Spinal cord (tissue), 10 donors: ENCODE measurements at places on chromosomes 11 and 22. TPM values are rescaled to one million over a fixed set of nuclear protein-coding genes. Genes with fewer than 3 reads are reported as not detected.

Gene OLFML1
- total RNA-seq = 19.0 TPM

- H3K4me3 ChIP-seq = peak overlapping the region; percentile 77
- H3K27me3 ChIP-seq = no peaks in the 10 kb centered on the region
- H3K4me1 ChIP-seq = peaks cover 57% of the 10 kb centered on the region
Measured at GRCh38 chr11:44565953-44566949, 788 bp downstream of the CD82 start.

GRCh38 chr11:110095554-110095953 lies 2.4 kb downstream of the ZC3H12C start:
- no peak overlapping the region for H3K4me3 ChIP-seq
- no peaks in the 10 kb centered on the region for H3K36me3 ChIP-seq
- no peak for DNase-seq
- H3K4me1 ChIP-seq = peaks cover 10% of the 10 kb centered on the region

Gene OR5P2
- not detected for total RNA-seq

Gene PDHX
- 47.8 TPM for total RNA-seq

Gene GGT5
- total RNA-seq = 2.9 TPM

DNA sequence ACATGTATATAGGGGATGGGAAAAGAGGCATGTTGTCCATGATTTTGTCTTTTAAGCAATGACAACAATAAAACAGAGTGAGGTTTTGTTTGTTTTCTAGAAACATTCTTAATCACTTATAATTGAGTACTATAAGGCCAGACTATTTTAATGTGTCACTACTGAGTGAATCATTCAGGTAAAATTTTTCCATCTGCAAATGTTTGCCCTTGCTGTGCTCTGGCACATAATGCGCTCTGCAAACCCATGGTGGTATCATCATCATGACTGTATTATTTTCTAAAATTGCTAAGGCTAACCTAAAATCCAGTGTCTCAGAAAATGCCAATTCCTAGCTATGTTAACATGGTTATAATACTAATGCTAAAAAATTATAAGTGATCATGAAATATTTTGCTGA lies 261.2 kb downstream of the CADM1 start:
- H3K4me1 ChIP-seq = peaks cover 8% of the 10 kb centered on the region
- H3K27ac ChIP-seq = no peak overlapping the region
- no peaks in the 10 kb centered on the region for H3K27me3 ChIP-seq
- DNase-seq = no peak
- H3K36me3 ChIP-seq = no peaks in the 10 kb centered on the region

Gene MCHR1
- total RNA-seq = 5.0 TPM

GRCh38 chr22:20626811-20627210 lies 119.4 kb downstream of the MED15 start:
- H3K4me3 ChIP-seq = no peak overlapping the region
- no peaks in the 10 kb centered on the region for H3K27me3 ChIP-seq
- DNase-seq = no peak
- H3K4me1 ChIP-seq = no peaks in the 10 kb centered on the region
- no peaks in the 10 kb centered on the region for H3K36me3 ChIP-seq

Gene SULT4A1
- 15.7 TPM for total RNA-seq

DNA sequence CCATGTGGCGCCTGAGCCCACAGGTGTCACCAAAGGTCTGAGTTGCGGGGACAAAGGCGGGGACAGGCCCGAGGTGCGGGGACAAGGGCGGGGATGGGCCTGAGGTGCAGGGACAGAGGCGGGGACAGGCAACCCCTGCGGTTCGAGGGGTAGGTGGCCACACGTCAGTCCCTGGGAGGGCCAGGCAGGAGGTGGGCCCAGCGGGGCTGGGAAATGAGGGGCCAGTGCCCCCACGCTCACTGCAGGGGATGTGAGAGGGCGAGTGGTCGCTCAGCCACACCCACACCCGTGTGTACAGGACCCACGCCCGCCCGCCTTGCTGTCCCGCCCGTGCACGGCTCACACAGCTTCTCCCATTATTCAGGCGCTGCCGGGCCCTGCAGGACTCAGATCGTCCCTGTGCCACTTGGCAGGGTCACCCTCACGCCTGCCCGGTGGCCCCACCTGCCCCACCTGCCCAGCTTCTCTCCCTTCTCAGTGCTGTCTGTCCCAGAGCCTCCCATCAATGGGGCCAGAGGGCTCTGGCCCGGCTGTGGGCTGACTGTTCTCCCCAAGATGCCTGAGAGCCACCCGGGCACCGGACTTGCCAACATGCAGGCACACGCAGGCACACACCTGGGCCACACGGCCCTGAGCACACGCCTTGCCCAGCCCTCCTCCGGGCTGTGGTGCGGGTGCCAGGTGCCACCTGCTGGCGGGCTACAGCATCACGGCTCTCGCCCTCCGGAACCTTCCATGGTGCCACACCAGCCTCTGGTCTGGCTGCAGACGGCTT lies 14.2 kb upstream of the MUC6 start:
- H3K4me1 ChIP-seq = peaks cover 25% of the 10 kb centered on the region
- H3K27me3 ChIP-seq = no peaks in the 10 kb centered on the region
- H3K27ac ChIP-seq = no peak overlapping the region
- no peak overlapping the region for H3K4me3 ChIP-seq

Gene KCNQ1OT1
- total RNA-seq = 9.8 TPM

Gene OR6A2
- total RNA-seq = 0.89 TPM

DNA sequence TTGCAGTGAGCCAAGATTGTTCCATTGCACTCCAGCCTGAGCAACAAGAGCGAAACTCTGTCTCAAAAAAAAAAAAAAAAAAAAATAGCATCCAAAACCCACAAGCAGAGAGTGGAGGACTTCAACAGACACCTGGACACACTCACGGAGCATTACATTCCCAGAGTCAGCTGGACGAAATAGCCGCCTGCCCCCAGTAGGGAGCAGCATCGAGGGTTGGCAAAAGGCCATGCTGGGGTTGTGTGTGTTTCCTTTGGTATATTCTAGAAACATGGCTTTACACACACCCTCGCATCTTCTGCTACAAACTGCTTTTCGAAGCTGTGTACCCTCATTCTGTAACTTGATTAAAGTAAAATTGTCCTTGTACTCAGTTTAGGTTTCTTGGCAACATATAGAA lies 5.3 kb downstream of the ADA2 start:
- no peaks in the 10 kb centered on the region for H3K36me3 ChIP-seq
- no peak overlapping the region for H3K27ac ChIP-seq

GRCh38 chr22:17575681-17576080 lies 12.4 kb downstream of the SLC25A18 start:
- no peaks in the 10 kb centered on the region for H3K27me3 ChIP-seq
- peaks cover 7% of the 10 kb centered on the region for H3K36me3 ChIP-seq
- H3K27ac ChIP-seq = no peak overlapping the region

DNA sequence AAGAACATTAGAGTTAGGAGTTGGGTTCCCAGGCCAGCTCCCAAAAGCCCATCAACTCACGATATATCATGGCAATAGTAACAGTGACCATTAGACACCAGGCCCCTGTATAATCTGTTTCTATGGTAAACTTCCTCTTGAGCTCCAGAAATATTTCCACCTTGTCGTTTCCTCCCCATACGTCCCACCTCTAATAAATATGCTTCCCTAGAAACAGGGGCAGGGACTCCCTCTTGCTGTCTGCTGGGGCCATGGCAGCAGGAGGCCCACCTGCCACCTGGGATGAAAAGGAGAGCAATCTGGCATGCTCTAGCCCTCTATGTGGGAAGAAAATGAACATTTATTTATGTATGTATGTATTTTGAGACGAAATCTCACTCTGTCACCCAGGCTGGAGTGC lies 32.2 kb upstream of the AMOTL1 start:
- peaks cover 2% of the 10 kb centered on the region for H3K27me3 ChIP-seq
- H3K4me1 ChIP-seq = peaks cover 15% of the 10 kb centered on the region
- DNase-seq = no peak
- H3K36me3 ChIP-seq = no peaks in the 10 kb centered on the region
- no peak overlapping the region for H3K27ac ChIP-seq
- no peak overlapping the region for H3K4me3 ChIP-seq

DNA sequence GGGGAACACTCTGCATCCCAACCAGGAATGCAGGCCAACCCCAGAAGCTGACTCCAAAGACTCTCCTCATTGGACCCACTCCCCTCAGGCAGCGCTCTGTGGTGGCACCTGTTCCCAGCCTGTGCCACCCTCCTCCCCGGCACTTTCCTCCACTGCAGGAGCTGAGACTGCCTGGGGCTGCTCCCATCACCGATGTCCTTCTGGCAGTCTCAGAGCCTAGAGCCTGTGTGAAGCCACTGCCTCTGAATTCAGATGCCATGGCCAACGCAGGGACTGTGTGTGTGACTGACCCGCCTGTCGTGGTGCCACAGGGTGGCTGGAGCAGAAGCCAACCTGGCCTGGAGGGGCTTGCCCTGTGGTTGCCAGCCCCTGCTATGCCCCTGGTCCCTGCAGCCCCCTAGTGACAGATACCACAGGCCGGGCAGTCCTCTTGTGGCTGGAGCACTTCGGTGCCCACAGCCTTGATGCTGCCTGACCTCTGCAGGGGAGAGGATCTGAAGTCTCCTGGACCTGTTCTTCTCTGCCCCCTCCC lies 43.2 kb downstream of the TBX1 start:
- H3K4me3 ChIP-seq = no peak overlapping the region
- no peak for DNase-seq
- peaks cover 81% of the 10 kb centered on the region for H3K36me3 ChIP-seq
- H3K4me1 ChIP-seq = peaks cover 4% of the 10 kb centered on the region

- no peaks in the 10 kb centered on the region for H3K36me3 ChIP-seq
- no peaks in the 10 kb centered on the region for H3K27me3 ChIP-seq
- no peak for DNase-seq
- no peak overlapping the region for H3K27ac ChIP-seq
- H3K4me3 ChIP-seq = no peak overlapping the region
Measured at GRCh38 chr11:31856248-31856647, 45.1 kb upstream of the PAX6 start.

Gene TIGD3
- total RNA-seq = 1.4 TPM

DNA sequence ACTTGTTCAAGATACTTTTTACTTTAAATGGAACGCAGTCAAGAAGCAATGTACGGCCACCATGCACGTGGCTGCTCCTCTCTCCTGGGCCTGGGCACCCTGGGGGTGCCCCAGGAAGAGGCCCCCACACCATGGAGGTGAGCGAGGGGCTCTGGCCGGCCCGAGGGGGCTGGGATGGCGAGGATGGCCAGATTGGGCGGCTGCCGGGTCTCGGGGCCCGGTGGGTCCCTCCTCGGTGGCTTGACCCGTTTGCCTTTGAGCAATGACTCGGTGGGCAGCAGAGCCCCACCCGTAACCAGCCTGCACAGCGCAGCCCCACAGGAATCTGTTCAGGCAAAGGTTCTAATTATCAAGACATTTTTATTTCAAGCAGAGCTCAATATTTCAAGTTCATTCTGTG lies 167.4 kb downstream of the BRD1 start:
- peaks cover 51% of the 10 kb centered on the region for H3K4me1 ChIP-seq
- no peak overlapping the region for H3K4me3 ChIP-seq
- H3K36me3 ChIP-seq = no peaks in the 10 kb centered on the region
- H3K27me3 ChIP-seq = peaks cover 10% of the 10 kb centered on the region

Gene KCTD14
- total RNA-seq = 3.1 TPM

Gene THY1
- 70.0 TPM for total RNA-seq

GRCh38 chr22:28229566-28230485 lies 310.8 kb upstream of the PITPNB start:
- no peak for DNase-seq
- H3K27ac ChIP-seq = no peak overlapping the region
- H3K27me3 ChIP-seq = no peaks in the 10 kb centered on the region
- H3K4me3 ChIP-seq = no peak overlapping the region
- no peaks in the 10 kb centered on the region for H3K36me3 ChIP-seq
- H3K4me1 ChIP-seq = no peaks in the 10 kb centered on the region

Gene SNX15
- 14.4 TPM for total RNA-seq

GRCh38 chr22:50704510-50705218 lies 32.0 kb downstream of the SHANK3 start:
- no peak for DNase-seq
- H3K36me3 ChIP-seq = peaks cover 79% of the 10 kb centered on the region
- H3K4me1 ChIP-seq = peaks cover 32% of the 10 kb centered on the region
- H3K4me3 ChIP-seq = no peak overlapping the region

GRCh38 chr11:28615542-28615941 lies 507.4 kb downstream of the METTL15 start:
- H3K4me3 ChIP-seq = no peak overlapping the region
- no peak for DNase-seq
- H3K27me3 ChIP-seq = no peaks in the 10 kb centered on the region

GRCh38 chr11:61637277-61637676 lies 42.9 kb upstream of the DAGLA start:
- H3K4me3 ChIP-seq = no peak overlapping the region
- no peaks in the 10 kb centered on the region for H3K36me3 ChIP-seq
- no peaks in the 10 kb centered on the region for H3K27me3 ChIP-seq

DNA sequence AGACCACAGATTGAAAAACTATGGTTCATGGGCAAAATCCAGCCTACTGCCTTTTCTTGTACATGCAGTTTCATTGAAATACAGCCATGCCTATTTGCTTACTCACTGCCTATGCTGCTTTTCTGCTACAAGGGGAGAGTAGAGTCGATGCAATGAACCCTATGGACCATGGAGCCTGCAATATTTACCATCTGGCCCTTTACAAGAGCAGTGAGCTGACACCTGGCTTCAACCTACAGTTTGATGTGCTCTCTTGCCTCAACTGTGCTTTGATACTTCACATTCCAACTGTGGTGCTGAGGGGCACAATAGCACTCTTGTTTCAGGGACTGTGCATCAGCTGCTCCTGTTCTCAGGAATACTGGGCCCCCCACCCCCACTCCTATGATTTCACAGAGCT lies 239.5 kb upstream of the SORL1-AS1 start:
- H3K4me1 ChIP-seq = peaks cover 32% of the 10 kb centered on the region
- peak; percentile 25 for DNase-seq
- no peak overlapping the region for H3K27ac ChIP-seq
- no peak overlapping the region for H3K4me3 ChIP-seq
- no peaks in the 10 kb centered on the region for H3K27me3 ChIP-seq

- peaks cover 17% of the 10 kb centered on the region for H3K4me1 ChIP-seq
- DNase-seq = peak; percentile 49
- H3K27me3 ChIP-seq = no peaks in the 10 kb centered on the region
- H3K27ac ChIP-seq = no peak overlapping the region
Measured at GRCh38 chr22:46998331-46998730, 235.9 kb downstream of the TBC1D22A start.

DNA sequence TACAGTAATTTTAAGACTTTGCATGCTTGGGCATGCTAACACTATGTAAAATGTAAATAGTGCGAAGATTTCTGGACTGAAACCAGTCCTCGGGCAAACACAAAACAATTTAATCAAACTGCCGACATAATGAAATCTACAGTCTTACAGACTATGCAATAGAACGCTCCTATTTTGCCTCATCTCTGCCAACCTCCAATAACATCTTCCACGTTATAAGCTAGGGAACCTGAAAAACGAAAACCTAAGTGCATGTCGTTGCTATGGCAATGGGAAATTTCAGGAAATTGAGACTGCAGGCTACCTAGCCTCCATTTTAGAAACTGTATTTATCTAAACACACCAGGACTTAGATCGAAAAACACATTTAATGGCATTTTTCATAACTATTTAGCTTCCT lies 1.1 kb downstream of the CSTF3 start:
- no peaks in the 10 kb centered on the region for H3K27me3 ChIP-seq
- peak overlapping the region; percentile 94 for H3K4me3 ChIP-seq
- H3K36me3 ChIP-seq = peaks cover 4% of the 10 kb centered on the region
- DNase-seq = peak; percentile 21
- peaks cover 15% of the 10 kb centered on the region for H3K4me1 ChIP-seq
